Esophagus muscularis mucosa (tissue), 4 donors: ENCODE measurements at places on chromosomes 2 and 18.

GRCh38 chr2:118340103-118340502, 251.8 kb downstream of the INSIG2 start:
- no peak for DNase-seq

GRCh38 chr18:23260926-23261590, 125.8 kb downstream of the CABLES1 start:
- no peak for DNase-seq

DNA sequence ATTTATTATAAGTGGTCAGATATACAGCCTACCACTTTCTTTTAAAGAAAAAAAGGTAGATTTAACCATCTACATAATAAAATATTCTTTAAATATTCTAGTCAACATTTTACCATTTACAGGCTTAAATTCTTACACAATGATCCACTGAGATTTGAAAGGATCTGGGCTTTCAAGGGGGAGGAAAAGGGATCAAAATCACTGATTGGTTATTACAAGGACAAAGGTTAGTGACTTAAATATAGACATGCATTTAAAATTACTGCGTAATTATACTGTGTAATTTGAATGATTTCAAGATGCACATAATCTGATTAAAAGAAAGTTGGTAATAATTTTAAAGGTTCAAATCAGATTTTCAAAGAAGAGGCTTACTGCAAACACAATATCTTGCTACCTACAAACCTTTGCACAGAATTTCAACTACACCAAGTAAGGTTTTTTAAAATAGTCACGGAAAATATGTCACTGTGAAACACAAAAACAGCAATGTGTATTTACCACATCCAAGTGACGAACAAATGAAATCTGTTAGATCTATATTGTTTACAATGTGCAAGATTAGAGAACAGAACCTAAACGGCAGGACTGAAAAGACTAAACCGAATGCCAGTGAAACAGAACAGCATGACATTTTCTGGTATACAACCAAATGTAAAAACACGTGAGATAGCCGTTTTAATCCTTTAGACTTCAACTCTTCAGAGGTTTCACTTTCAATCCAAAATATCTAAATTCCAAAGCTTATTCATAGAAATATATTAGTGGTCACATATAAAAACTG, 40.8 kb downstream of the RTN4 start:
- DNase-seq = no peak

DNA sequence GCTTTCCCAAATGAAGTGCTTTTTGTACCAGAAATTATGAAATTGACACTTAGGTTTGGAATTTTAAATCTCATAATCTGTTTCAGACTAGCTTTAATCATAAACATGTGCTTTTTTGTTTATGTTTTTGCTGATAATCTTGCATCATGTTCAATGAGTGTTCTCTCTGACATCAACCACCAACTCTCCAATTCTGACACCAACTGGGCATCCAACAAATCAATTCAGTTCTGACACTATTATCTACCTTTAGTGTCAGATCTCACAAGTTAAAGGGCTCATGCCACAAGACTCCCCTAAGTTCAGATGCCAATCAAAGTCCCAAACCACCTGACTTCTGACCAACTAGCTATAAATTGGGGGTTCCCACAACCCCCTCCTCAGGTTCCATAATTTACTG, 19.6 kb downstream of the PELI1 start:
- no peak for DNase-seq

DNA sequence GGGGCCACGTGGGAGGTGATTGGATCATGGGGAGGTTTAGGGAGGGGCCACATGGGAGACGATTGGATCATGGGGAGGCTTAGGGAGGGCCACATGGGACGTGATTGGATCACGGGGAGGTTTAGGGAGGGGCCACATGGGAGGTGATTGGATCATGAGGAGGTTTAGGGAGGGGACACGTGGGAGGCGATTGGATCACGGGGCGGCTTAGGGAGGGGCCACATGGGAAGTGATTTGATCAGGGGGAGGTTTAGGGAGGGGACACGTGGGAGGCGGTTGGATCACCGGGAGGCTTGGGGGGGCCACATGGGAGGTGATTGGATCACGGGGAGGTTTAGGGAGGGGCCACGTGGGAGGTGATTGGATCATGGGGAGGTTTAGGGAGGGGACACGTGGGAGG, 22.5 kb upstream of the SALL3 start:
- DNase-seq = no peak

GRCh38 chr2:11520092-11520693, 13.7 kb upstream of the GREB1 start:
- no peak for DNase-seq

DNA sequence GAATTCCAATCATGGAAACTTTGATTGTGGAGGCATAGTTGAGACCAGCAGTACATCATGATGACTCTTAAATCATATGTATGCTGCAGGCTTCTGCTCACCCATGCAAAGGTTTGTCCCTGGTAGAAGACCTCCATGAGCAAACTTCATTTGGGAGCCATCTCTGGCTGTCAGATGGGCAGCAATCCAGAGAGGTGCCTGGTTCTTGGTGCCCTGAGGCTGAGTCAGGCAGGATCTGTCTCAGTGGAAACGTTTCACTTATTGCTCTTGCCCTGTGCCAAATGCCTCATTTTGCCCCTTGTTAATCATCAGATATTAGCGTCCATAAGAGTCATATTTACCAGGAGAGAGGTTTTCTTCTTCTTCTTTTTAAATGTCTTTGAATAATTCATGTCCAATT, 151.5 kb upstream of the CELF4 start:
- no peak for DNase-seq

- DNase-seq = no peak
These were observed 167.3 kb upstream of the NOSTRIN start for GRCh38 chr2:168635065-168635577.

GRCh38 chr18:845152-845819, 33.2 kb upstream of the YES1 start:
- DNase-seq = no peak

- no peak for DNase-seq
These were observed 169.5 kb downstream of the SLC8A1 start for GRCh38 chr2:40282428-40282827.

- no peak for DNase-seq
These were observed 1934.6 kb upstream of the LRRTM1 start for GRCh38 chr2:82239176-82239575.

DNA sequence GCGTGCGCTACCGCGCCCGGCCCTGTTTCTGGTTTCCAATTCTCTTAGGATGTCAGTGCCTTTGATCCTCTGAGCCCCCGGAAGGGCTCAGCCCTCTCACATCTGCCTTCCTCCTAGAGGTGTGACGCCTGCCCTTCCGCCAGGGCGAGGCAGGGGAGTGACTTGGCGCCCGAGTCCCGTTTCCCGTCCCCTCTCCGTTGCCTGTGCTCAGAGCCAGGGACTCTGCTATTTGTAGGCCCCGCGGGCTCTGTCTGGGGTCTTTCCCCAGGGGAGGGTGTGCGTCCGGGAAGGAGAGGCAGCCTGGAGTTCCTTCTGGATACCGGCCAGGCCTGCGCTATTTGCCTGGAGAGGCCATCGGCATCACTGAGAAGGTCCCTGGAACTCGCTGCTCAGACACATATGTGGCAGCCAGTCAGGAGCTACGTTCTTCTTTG, 103.7 kb upstream of the TAF1B start:
- no peak for DNase-seq

GRCh38 chr18:80244956-80245730, 2.2 kb downstream of the PARD6G start:
- DNase-seq = no peak

- DNase-seq = no peak
These were observed 37.0 kb upstream of the CLASP1 start for GRCh38 chr2:121686218-121686617.

DNA sequence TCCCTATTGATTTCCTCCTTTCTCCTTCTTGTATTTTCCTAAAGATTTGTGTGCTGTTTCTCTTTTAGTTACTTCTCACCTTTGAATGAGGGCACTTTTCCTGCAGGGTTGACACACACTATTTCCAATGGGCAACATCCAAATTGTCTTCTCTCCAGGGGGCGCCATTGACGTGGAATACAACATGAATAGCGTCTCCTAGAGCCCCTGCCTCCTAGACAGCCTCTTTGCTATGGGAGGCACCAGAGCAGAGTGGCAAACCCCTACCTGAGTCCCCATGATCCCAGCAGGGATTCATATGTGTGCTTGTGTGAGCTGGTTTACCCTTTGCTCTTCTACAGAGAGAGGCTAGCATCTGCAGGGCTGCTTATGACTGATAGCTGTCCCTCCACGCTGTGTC, 61.3 kb upstream of the ITSN2 start:
- no peak for DNase-seq

GRCh38 chr2:18831916-18832510, 242.6 kb upstream of the NT5C1B start:
- DNase-seq = no peak

DNA sequence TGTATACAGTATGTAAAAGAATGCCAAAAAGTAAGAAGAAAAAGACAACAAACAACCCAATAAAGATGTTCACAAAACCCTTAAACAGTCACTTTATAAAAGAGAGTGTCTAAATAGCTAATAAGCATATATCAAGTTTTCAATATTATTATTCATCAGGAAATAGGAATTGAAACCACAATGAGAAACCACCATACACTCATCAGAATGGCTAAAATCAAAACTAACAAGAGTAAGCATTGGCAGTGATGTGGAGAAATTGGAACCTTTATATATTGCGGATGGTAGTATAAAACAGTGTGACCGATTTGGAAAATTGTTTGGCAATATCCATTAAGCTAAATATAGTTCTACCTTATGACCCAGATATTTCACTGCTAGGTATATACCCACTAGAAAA, 20.5 kb upstream of the TGFA start:
- DNase-seq = no peak

- DNase-seq = no peak
These were observed 104.5 kb downstream of the MEIS1 start for GRCh38 chr2:66539452-66539851.

GRCh38 chr2:30900381-30900780, 93.1 kb upstream of the CAPN13 start:
- no peak for DNase-seq

- DNase-seq = no peak
These were observed 94.6 kb downstream of the CD8B2 start for GRCh38 chr2:106581755-106582147.

DNA sequence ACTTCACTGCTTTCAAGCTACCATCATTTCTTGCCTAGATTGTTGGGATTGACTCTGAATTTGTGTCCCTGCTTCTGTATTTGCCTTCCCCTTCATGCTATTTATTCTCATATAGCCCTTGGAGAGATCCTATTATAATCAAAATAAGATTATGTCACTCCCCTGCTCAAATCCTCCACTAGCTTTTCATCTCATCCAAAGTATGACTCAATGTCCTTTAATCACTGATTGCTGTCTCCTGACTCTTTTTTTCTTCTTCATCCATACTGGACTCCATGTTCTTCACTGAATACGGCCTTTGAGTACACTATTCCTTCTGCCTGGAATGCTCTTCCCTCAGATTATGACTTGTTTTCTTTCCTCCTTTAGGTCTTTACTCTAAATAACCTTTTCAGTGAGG, 5.0 kb downstream of the RBKS start:
- DNase-seq = no peak
